ENCODE measurements at places on chromosomes 12 and 14.

- DNase-seq: no peak
Observed at GRCh38 chr12:81222846-81223592, 145.1 kb downstream of the ACSS3 start.

- no peak for DNase-seq
Observed at GRCh38 chr12:124768452-124769162, 95.1 kb downstream of the SCARB1 start.

GRCh38 chr14:51012055-51012454, 67.8 kb upstream of the PYGL start:
- no peak for DNase-seq

- peak; percentile 91 for DNase-seq
Observed at GRCh38 chr12:53379389-53380103, 430 bp upstream of the SP1 start.

DNA sequence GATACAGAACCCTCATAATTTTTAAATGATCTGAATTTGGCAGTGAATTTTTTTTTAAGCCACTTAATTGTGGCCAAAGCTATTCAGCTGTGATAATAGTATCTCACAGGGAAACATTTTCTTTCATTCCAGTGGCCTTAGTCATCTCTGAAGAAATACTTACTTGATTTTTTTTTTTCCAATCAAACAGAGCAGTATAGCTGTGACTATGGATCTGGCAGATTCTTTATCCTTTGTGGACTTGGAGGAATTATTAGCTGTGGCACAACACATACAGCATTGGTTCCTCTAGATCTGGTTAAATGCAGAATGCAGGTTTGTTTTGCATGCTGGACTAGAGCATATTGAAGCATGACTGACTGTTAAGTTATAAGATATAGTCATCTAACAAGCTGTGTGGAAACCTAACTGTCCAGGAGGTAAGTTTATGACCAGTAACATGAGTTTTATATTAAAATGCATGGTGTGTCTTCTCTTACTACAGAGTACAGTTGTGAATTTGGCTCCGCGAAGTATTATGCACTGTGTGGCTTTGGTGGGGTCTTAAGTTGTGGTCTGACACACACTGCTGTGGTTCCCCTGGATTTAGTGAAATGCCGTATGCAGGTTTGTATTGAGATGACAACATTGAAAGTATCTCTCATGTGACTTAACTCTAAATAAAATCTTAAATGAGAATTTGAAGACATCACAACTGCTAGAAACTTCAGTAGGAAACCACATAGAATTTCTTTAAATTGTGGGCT, 1.9 kb downstream of the SLC25A3 start:
- DNase-seq: peak; percentile 33

DNA sequence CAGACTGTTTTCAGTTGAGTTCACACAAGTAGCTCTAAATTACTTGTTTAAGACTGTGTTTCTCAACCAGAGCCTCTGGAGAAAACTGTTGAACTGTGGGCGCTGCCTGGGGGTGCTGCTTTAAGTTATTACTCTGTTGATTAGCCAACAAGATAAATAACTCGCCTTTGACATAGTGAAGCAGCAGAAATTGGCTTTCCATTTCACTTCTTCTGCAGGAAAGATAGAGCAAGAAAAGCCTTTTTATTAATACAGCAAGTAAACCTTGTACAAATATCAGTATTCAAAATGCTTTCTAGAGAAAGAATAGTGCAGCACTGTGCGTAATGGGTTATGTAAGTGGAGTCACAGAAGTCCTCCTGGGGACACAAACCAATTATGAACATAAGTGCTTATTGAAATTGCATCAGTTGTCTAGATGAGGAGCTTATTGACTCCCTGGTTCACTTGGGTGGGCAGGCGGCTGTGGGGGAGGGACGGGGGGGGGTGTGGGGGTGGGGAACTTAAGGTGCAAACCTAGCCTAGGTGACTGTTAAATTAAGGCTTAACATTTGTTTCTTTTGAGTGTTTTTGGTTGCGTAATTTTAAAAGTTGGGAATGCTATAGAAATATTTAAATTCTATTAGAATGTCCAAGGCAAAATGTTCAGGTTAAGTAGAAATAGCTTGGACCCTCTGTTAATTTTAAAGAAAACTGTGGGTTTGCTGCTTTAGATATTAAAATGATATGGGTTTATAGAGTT, 6.3 kb downstream of the FRS2 start:
- DNase-seq: no peak

DNA sequence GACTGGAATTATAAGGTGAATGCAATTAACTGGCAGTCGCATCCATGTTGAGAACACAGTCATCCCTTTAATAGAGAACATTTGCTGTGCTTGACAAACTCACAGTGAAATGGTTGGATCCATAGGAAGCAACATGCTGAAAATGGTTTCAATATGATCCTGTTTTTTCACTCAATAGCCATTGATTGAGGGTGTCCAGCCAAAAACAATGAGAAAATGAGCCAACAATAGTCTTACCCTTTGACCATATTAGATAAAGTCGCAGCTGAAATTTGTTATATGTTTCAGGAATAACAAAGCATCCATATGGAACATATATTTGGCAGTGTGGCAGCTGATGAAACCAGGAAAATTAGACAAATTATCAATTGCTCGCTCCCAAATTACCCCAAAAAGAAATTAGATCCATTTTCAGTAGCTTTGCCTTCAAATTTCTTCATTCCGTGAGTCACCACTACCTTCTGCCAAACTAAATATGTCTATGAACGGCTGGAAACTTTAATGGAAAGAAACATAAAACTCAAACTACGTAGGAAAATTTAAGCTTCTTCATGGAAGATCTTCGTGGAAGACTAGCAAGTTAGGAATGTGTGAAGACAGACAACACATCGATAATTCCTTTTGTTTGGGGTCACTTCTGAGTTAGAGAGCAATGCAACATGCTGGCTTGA, 17.4 kb downstream of the IGF1 start:
- DNase-seq: no peak

GRCh38 chr12:112820796-112821195, 29.2 kb downstream of the RPH3A start:
- no peak for DNase-seq

- DNase-seq: no peak
Observed at GRCh38 chr12:115542656-115543055, 734.8 kb downstream of the MED13L start.

GRCh38 chr12:106715582-106715981, 58.9 kb upstream of the RIC8B start:
- no peak for DNase-seq

- no peak for DNase-seq
Observed at GRCh38 chr14:90500665-90501370, 104.0 kb downstream of the CALM1 start.

- no peak for DNase-seq
Observed at GRCh38 chr14:80078501-80078900, 132.8 kb downstream of the DIO2 start.

DNA sequence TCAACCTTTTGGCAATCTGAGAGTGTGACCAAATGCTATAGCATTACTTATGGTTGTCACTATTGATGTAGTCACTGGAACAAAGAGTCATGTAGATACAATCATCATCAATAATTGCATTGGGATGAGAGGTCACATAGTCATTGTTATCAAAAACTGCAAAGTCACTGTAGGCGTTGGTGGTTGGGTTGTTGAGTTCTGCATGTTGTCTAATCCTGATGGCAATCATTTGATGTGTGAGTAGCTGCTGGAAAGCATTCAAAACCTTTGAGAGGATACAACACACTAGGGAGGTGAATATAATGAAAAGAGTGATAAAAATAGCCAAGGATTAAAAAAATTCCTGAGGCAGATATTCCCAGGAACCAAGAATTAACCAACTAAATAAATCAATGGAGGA, 214.7 kb upstream of the SYT10 start:
- DNase-seq: no peak

GRCh38 chr12:113957627-113958026, 8.5 kb downstream of the RBM19 start:
- DNase-seq: no peak

DNA sequence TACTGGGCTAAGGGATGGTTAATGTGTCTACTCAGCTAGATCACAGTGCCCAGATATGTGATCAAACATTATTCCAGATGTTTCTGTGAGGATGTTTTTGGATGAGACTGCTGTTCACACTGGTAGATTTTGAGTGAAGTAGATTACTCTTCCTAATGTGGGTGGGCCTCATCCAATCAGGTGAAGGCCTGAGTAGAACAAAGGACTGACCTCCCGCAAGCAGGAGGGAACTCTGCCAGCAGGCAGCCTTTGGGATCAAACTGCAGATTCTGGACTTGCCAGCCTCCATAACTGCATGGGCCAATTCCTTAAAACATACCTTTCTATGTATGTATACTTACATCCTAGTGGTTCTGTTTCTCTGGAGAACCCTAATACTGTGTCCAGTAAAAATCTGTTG, 219.3 kb downstream of the APAF1 start:
- DNase-seq: no peak

DNA sequence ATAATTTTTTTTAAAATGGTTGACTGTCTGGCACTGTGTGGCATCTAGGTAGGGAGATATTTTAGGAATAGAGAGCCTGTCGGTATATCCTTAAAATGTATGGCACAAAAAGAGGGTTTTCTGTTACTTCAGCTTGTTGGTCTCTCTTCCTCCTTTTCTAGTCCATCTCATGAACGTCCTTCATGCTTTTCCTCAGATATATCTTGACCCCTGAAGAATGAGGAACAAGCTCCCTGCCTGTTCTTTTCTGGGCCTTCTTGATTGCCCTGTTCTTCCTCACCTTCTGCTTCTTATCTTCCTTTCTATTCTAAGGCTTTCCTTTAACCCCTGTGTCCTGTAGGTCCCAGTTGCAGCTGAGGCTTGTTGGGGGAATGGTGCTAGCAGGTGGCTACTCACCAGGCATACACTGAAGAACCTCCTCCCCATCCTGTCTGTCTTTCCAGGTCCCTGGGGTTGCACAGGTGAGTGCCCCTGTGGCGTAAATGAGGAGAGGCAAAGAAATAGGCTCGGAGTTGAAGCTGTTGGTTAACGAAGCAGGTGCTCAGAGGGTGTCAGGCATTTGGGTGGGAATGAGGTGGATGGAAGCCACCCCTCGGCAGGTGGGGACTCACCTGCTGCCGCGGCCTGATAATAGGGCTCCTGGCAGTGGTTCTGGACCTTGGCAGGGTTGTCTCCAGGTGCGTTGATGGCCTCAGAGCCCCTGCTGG, 7.2 kb upstream of the C1R start:
- no peak for DNase-seq

DNA sequence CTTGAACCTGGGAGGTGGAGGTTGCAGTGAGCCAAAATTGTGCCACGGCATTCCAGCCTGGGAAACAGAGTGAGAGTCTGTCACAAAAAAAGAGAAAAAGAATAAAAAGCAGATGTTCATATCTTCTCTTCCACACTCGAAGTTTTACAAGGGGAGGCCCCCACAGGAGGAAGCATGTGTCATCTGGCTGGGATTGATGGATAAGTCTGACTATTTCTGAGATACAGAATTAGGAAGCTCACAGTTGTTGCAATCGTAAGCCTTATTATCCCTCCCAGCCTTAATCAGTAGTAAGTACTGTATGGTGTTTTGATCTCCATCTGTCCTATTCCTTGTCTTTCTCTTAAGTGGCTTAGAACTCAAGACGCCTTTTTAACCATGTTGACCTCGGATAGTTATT, 31.9 kb upstream of the RASSF8 start:
- DNase-seq: no peak

DNA sequence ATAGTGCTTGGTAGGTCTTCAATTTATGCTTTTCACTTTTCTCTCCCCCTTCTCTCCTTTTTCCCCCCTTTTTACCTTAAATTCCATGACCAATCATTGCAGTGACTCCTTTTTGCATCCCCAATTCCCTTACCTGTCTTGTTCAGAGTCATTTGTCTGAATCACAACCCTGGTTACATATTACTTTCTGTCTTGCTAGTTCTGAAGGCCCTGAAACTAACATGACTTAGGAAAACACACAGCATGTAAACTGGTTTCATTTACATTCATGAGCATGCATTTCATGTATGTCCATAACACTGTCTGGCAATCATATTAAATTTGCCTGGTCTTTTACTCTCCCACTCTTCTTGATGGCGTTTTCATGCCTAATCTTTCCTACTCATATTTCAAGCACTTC, 20.3 kb upstream of the FOXG1 start:
- DNase-seq: no peak

DNA sequence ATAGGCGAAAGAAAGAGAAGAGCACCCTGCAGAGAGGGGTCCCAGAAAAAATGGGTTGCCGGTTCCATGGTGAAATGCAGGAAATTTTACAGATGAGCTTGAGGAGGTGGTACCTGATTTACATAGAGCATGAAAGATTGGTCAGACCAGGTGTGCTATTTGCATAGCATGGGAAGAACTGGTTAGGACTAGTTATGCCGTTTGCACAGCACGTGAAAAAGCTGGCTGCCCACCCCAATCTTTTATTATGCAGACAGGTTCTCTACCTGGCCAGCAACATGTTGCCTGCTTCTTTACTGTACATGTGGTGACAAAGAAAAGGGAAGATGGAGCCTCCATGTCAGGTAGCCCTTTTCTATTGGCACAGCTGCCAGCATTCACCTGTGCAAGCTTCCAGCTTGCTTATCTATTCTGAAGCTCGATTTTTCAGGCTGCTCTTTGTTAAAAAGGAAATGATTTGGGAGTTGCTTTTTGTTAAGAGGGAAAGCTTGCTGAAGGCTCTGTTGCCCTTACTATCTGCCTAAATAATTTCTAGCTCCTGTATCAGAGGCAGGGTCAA, 62.9 kb upstream of the ELK3 start:
- DNase-seq: no peak

DNA sequence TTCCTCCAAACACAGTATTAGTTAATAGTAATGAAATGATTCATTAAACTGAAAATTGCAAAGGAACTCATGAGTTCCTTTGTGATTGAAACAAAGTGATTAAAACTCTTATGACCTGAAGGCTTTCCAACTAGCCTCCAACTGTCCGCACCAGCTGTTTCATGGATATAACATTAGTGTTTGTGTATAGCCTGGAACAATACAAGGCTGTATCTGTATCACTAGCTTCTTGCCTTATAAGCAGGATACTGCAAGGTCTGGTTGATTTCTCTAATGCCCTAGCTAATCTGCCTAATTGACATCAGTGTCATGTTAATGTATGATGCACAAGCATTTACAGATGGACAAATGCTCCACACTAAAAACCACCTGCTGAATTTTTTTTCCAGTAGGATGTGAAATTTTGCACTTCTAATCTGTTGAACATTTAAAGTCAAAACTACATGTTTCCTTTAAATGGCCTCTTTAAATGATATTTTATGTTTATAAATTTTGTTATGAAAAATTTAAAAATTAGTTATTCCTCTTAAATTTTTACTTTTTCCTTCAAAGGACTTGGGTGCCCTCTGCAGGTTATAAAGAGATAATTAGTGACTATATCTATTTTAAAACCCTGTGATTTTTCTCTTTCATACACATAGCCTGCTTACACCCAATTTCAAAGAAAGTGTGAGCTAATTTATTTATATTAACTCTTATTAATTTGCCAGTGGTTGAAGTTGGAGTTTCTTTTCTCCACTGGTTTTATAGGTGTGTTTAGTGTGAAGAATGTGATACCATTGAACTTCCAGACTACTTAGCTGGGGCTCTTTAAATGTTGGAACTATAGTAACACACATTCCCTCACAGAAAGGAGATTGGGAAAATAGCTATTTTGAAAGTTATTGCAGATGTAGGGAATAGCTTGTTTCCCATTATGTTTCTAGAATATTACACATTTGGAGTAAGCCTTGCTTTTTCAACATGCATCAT, 25.4 kb downstream of the AP5M1 start:
- no peak for DNase-seq

GRCh38 chr12:26044007-26044394, 80.8 kb downstream of the BHLHE41 start:
- DNase-seq: no peak

GRCh38 chr12:117026921-117027250, 72.3 kb downstream of the TESC start:
- no peak for DNase-seq

GRCh38 chr12:47343684-47344567, 264.2 kb upstream of the AMIGO2 start:
- DNase-seq: no peak

- no peak for DNase-seq
Observed at GRCh38 chr12:91053951-91054715, 3.7 kb downstream of the KERA start.

Measured in stimulated activated naive CD8-positive, alpha-beta T cell treated with anti-CD3 and anti-CD28 coated beads, Interleukin-15, Interleukin-2, amounts not matched to agents 100 U/mL and 50 U/mL, for 24 hours (primary cell).